Activated CD4-positive, alpha-beta T cell treated with anti-CD3 and anti-CD28 coated beads, Interleukin-2, amount 50 U/mL, for 48 hours (primary cell): ENCODE measurements at places on chromosomes 3 and 15.
A peak's percentile ranks its signal among the peaks of the same experiment; 100 is the strongest.

DNA sequence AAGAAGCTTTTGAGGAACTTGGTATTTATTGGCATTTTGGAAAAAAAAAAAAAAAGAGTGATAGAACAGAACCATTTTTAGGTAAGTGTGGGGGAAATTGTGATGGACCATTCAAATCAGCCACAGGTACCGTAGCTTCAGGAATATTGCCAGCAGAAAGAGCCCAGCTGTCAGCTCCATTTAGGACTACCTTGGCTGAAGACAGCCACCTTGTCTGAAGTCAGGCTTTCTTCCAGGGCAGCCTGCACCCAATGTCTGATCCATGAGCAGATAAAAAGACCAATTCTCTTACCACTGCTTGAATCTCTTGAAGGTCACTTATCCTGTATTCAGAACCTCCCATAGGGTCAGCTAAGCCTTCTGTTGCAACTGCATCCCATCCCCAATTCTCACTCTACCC is 37.6 kb downstream of the SLCO3A1 start:
- DNase-seq = no peak

- DNase-seq = no peak
Measured at GRCh38 chr3:71244826-71245488, 338.6 kb downstream of the FOXP1 start.

DNA sequence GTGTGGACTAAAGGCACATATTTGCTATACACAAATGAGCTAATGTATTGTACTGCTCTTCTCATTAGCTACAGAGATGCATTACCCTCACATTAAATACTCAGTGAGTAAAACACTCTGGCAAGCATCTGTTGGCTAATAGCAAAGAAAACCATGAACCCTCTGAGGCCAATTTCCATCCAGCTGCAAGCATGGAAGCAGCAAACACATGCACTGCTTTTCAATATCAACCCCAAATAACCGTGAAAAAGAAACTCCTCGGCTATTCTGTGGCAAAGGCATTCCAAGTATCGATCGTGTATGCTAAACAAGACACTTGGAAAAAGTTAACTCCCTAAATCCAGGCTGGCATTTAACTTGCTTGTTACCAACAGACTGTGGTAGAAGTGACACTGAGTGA is 67.0 kb downstream of the PEAK1 start:
- no peak for DNase-seq

DNA sequence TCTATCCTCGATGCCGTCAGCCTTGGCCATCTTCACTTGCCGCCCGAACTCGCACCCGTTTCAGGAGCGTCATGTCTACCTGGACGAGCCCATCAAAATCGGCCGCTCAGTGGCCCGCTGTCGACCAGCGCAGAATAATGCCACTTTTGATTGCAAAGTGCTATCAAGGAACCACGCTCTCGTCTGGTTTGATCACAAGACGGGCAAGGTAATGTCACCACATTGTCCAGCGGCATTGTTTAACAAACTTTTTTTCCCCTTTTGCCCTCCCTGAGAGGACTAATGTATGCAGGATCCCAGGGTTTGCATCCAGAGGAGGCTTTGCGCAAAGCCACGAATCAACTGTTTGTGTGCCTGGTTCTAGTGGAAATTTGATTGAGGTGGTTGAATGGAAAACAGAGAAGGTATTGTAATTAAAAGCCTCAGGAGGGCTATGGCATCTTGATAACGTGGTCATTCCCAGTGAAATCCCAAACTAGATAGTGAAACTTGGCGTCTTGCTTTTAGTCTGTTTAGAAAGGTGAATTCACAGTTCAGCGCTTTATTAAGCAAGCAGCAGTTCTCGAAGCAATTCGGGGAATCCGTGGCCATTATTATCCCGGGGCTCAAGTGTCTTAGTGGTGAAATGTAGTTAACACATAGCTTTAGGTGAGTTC is 1.7 kb downstream of the SLMAP start:
- no peak for DNase-seq

- DNase-seq = no peak
Measured at GRCh38 chr3:127753338-127753737, 69.0 kb downstream of the MGLL start.

DNA sequence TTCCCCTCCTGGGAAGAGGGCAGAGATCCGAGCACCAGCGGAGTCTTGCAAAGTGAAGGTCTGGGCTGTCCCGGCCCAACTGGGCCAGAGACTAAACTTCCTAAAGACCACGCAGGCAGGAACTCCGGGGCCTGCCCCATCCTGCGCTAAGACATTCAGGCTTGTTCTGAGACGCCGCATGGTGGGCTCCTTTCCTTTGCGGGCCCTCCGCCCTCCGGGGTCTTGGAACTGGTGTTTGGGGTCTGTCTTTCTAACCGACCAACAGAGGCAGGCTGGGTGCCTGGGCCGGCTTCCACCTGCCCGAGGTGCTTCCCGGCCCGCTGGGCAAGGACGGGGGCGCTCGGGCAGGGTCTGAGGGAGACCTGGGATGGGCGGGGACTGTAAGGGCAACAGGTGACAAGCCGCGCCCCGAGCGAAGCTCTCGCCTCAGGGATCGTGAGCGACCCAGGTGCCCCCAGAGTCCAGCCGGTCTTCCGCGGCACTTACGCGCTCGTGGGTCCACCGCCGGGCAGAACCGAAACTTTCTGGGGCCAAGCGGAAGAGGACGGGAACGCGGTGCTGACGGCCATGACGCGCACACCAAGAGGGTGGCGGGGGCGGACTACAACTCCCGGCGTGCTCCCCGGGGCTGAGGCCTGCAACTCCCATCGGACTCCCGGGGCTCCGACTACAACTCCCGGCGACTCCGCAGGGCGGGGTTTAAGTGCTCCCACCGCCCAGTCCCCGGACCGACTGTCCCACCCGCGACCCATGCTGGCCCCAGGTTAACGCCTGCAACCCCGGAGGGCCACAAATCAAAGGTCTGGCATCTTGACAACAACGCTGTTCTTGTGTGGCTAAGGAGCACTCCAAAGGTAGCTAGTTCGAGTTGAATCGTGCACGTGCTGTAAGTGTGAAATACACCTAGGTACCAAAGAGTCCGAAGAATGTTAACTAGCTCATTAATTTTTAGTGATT is at the start of gene FYCO1:
FYCO1 (minus strand) TSS at position 589 of the 957 bp plus-strand sequence. CDS start 10,914 bp downstream, outside the sequence.
- peak; percentile 92 for DNase-seq

DNA sequence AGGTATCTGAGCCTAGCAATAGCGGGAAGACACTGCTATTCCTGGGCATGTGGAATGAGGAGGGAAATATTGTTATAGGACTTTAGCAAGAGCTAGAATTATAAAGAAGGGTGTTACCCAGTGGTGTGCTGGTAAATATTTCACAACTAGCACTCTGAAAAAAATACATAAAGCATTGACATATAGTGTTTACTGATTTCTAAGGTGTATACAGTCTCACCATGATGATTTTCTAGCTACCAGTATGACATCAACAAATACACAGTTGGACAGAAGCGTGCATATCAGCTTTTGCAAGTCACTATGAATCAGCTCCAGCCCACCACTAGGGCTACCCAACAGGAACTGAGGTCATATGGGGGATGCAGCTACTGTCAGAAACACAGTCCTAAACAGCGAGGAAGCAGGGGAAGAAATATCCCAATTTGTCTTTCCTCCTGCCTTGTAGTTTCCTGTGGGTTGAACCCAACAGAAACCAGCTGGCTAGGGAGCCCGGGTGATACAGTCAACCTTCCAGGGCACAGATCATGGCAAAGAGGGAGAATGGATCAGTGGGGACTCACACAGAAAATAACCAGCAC is 39.6 kb downstream of the HGD start:
- DNase-seq = no peak

DNA sequence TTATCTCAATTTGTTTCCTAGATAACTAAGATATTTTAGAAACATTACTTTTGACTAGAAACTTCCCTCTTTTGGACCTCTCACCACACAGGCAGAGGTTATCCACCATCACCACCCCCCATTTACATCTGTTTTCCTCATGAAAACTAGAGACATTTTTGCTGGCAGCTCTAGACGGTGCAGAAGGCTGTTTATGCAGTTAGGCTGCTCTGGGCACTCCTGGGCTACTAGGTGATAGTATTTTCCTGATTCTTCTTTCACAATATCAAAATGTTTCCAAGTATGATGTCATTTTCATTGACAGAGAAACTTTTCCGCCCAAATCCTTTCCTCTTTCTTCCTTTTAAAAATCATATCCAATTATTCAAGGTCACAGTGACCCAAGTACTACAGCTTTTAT is 67.1 kb downstream of the PLOD2 start:
- no peak for DNase-seq

DNA sequence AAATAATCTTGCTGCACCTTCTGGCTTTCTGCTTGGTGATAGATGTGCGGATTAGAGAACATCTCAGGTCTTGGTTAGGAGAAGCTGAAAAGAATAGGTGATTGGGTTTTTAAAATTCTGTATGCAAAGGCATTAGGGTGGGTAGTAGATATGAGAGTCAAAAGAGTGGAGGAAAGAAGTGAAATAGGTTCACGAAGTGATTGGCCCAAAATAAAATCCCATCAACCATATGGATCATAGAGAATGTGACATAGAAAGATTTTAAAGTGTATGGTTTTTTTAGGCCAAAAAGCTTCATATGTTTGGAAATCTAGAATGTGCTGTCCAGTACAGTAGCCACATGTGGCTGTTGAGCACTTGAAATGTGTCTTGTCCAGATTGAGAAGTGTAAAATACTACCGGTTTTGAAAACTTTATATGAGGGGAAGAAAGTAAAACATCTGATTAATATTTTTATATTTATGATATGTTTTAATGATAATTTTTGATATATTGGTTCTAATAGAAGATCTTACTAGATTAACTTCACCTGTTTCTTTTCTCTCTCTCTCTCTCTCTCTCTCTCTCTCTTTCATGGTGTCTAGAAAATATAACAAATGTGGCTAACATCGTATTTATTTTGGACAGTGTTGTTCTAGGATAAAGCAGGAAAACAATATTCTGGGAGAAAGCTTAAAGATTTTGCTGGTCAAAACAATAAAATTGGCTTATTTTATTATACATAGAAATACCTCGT is 2.9 kb downstream of the MBNL1 start:
- no peak for DNase-seq

- DNase-seq = no peak
Measured at GRCh38 chr3:106341087-106341486, 472.3 kb upstream of the CBLB start.

- DNase-seq = no peak
Measured at GRCh38 chr3:113423699-113424098, 17.6 kb downstream of the CFAP44 start.

DNA sequence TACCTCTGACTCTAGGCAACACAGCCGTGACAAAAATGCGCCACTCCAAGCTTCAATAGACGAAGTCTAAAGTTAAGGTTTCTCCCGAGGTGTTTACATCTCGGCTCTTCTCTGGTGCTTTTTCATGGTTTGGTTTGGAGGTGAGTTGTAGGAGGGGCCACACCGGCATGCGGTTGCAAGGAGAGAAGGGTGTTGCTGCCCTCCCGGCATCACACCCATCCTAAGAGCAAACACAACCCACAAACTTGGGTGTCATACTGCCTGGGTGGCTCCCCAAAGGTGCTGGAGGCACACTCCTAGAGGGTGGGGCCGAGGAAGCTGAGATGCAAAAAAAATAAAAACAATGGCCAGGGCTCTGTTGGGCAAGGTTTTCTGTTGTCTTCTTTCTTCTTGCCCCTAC is 225.2 kb upstream of the ICE2 start:
- no peak for DNase-seq

GRCh38 chr15:32649342-32649741 is 7.8 kb downstream of the SCG5 start:
- no peak for DNase-seq

GRCh38 chr3:2268779-2269178 is 170.1 kb downstream of the CNTN4 start:
- no peak for DNase-seq

DNA sequence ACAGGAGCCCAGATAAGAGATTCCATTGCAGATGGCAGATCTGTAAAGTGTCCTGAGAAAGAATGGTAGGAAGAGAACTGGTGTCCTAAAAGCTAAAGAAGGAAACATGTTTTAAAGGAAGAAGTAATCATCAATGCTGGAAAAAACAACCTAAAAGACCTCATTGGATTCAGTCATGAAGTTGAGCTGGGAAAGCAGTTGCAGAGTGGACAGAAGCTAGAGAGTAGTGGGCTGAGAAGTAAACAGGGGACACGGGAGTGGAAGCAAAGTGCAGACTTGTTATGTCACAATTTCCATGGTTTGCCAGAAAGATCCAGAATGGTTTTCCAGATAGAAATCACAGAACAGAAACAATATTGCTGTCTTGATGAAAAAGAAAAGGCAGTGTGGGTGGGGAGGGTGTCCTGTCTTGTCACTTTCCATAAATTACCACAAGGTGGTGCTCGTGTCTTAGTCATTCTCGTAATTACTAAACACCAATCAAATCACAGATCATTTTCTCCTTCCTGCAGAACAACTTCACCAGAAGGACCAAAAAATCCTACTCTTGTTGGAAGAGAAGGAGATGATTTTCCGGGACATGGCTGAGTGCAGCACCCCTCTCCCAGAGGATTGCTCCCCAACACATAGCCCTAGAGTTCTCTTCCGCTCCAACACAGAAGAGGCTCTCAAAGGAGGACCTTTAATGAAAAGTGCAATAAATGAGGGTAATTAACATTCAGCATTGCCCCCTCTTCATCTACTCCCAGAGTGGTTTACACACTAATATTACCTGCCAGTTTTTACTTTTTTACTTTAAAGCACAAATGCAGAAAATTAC is 64.5 kb downstream of the KLHL25 start:
- DNase-seq = peak; percentile 42

DNA sequence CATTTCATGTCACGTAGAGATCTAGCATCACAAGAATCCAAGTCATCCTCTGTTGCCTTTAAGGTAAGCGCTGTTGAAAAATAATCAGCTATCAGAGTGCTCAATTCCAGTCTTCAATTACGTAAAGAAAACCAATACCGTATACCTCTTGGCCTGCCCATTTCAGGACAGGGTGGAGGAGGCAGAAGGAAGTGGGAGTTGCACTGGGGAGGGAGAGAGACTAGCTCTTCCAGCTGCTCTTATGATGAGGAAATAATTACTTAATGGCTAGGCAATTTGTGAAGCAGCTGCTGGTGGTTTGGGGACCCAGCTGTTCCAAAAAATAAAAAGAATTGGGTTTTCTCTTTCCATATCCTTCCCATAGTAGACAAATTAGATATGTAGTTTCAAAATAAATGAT is 365.8 kb upstream of the MCTP2 start:
- DNase-seq = no peak

DNA sequence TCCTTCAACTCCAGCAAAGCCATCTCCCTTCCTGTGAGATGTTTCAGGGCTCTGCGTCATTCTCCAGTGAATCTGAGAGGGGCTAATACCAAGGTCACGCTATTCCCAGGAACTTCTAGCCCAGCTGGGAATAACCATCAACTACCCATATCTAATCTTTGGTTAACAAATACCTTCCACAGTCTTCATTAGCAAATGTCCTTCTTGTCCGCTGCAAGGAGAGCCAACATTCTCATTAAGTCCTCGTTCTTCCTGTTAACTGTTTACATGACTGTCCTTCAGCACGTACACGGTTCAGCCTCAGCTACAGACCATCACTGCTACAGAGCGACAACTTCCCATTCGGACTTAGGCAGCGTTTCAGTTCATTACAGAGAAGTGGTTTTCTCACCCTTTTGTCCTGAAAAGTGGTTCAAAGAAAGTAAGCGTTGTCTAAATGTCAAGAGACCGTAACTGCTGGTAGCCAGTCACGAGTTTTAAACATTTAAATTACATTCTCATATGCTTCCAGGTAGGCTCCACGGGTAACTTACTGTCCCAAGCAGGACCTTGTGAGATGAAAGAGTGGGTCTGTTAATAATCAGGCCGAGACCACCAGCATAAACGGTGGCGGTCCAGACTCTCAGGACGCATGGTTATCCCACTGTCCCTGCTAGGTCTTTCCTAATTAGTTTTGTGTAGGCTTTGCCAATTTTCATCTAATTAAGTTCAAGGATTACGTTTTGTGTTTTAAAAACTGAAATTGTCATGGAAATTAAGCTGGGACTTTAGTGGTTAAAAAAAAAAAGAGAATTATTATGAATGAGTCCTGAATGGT is 63.8 kb downstream of the CHSY1 start:
- no peak for DNase-seq
